Stimulated activated CD8-positive, alpha-beta memory T cell treated with anti-CD3 and anti-CD28 coated beads, Interleukin-4, amount 100 ng/mL, for 4 hours (primary cell): ENCODE measurements at places on chromosomes 5 and 9.

DNA sequence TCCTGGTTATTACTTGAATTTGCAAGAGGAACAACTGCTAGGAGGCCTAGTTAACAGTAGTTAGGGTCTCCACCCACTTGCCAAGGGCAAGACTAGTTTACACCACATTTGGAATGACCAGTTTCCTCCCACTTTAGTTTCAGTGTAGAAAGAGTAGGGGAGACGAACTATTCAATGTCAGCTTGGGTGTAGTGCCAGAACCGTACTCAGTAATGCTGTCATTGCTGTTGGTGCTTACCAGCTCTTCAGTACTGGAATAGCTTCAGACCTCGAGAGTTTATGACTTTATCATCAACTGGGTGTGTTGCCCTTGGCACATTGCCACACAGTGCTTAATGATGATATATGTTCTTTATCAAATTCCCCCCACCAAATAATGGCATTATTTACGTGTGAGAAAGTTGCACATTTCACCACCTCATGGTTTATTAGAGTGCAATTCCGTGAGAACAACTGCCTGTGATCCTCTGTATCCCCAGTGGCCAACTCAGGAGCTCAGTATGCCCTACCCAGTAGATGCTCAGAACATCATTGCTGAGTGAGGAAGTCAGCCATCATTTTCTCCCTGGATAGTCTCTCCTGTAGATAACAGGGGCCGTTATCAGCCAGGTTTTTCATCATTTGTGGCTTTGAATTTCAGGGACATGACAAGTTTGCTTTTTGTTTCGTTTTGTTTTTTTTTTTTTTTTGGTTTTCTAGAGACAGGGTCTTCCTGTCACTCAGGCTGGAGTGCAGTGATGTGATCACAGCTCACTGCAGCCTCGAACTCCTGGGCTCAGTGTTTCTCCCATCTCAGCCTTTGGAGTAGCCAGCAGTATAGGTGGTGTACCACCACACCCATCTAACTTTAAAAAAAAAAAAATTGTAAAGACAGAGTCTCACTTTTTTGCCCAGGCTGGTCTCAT lies 67.3 kb downstream of the DOCK8 start:
- DNase-seq: no peak

GRCh38 chr5:10734832-10735523 lies 26.1 kb downstream of the DAP start:
- no peak for DNase-seq

DNA sequence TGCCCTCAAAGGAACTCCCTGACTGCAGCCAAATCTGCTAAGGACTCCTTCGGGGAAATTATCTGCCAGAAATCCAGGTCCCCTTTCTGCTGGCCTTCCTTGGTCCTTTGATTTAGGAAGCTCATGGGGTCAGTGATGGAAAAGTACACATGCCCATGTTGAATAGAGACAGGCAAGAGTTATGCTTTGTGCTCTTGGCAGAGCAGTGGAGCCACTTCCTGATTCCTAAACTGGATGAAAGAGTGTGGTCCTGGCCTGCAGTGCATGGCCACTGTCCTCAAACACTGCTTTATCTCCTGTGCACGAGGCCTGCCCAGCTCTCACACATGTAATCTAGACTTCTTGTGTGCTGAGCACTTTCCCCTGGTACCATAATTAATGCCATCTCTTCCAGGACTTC lies 2.0 kb upstream of the EBF1 start:
- DNase-seq: no peak

DNA sequence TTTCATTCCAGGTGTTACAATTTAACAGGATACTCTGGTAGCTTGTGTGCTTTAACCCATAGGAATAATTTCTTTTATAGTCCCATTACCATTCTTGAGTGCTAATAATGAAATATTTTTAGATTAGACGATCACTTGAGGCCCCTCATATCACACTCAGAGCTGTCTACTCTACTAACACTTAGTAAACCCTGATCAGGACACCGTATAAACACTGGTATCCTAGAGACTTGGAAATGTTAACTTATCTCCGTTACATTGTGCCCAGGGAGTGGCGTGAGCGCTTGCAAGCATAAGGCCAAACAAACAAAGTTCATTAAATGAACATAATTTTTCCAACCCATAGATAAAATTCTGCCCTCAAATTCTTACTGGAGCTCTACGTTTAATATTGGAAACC lies 42.2 kb upstream of the RFX3 start:
- DNase-seq: no peak

DNA sequence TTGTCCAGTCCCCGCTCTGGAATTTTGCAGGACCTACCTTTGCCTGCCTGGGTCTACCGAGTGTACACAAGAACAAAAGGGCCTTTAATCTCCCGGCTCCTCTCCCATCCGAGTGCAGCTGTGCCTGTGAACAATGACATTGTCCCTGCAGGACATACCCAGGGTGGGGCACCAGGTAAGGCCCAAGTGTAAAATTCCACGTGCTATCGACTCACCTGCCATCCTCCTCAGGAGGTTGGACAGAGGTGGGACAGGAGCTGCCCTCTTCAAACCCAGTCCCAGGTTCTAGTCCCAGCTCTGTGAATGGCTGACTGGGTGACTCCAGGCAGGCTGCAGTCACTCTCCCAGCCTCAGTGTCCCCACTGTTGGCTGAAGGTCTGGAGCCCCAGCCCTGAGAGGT lies 159.6 kb upstream of the ALDH1B1 start:
- DNase-seq: no peak

- no peak for DNase-seq
These were observed 79.7 kb upstream of the ZNF366 start for GRCh38 chr5:72586788-72587530.
